ENCODE measurements at places on chromosomes 6 and 20. TPM values are rescaled to one million over a fixed set of nuclear protein-coding genes. Genes with fewer than 3 reads are reported as not detected.

The POPDC3 gene
- total RNA-seq, result not detected

The HUS1B gene
- total RNA-seq, result 0.72 TPM

The TMX4 gene
- 65.4 TPM for total RNA-seq

The PRR18 gene
- total RNA-seq, result 0.07 TPM

The PDSS2 gene
- total RNA-seq, result 27.8 TPM

GRCh38 chr6:133547136-133547535 lies 306.0 kb downstream of the EYA4 start:
- H3K27me3 ChIP-seq, result no peaks in the 10 kb centered on the region
- DNase-seq, result no peak
- H3K36me3 ChIP-seq, result no peaks in the 10 kb centered on the region
- no peak overlapping the region for H3K27ac ChIP-seq
- no peaks in the 10 kb centered on the region for H3K4me1 ChIP-seq

DNA sequence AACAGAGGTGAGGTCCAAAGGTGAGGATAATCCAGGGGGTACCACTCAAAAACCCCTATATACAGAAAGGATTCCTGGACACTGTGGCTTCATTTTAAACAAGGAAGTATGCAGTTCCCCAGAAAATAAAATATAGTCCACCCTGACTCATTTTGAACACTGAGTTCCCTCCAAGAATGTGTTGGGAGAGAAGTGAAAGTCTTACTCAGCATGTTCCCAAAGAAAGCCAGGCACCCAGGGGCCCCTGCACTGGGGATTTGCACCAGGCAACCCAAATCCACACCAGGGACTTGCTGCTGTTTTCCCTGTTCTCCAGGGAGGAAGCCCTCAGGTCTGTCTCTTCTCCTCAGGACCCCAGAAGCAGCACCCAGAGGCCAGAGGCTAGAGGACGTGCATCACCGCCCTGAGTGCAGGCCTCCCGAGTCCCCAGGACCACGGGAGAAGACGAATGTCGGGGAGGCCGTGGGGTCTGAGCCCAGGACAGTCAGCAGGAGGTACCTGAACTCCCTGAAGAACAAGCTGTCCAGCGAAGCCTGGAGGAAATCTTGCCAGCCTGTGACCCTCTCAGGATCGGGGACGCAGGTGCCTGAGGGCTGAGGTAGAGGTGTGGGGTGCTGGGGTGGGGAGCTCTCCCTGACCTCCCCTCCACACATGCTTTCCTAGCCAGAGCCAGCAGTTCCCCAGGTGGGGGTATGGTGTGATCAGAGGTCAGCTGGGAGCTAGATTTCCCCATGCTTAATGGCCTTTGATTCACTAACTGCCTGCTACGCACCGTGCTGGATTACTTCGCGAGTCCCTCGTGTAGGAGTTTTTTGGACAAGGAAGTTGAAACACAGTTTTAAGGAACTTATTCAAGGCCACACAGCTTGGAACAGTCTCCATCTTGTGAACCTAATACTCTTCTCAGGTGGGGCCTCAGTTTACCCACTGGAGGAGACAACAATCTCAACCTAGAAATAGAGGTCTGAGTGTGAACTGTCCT lies 3.3 kb downstream of the FGD2 start:
- no peak for DNase-seq
- H3K4me1 ChIP-seq, result no peaks in the 10 kb centered on the region
- no peak overlapping the region for H3K4me3 ChIP-seq

- H3K27me3 ChIP-seq, result no peaks in the 10 kb centered on the region
- H3K27ac ChIP-seq, result no peak overlapping the region
- H3K4me1 ChIP-seq, result no peaks in the 10 kb centered on the region
- no peaks in the 10 kb centered on the region for H3K36me3 ChIP-seq
Observed at GRCh38 chr6:70620746-70621145, 46.9 kb upstream of the SMAP1 start.

- no peak overlapping the region for H3K27ac ChIP-seq
- H3K4me3 ChIP-seq, result no peak overlapping the region
- H3K27me3 ChIP-seq, result no peaks in the 10 kb centered on the region
- H3K4me1 ChIP-seq, result no peaks in the 10 kb centered on the region
Observed at GRCh38 chr20:24389686-24390085, 79.7 kb upstream of the SYNDIG1 start.

GRCh38 chr20:61953037-61954021 lies 112.4 kb downstream of the TAF4 start:
- no peaks in the 10 kb centered on the region for H3K36me3 ChIP-seq
- DNase-seq, result no peak
- H3K27me3 ChIP-seq, result no peaks in the 10 kb centered on the region
- no peak overlapping the region for H3K4me3 ChIP-seq
- no peak overlapping the region for H3K27ac ChIP-seq

DNA sequence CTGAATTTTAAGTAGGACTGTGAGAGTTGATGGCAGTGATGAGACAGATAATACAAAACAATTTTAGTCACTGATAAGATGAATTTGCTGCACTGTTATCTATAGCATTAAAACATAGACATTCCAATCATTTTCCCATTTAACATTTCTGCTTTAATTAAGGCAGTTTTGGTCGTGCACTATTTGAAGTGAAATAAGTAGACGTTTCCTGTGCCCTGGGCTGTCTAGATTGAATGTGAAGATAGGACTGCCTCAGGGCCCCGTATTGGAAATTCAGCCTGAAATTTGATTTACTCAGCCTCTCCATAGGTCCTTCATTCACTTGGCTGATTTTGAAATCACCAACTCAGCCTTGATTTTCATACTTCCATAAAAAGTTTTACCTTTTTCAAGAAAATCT lies 48.3 kb downstream of the ARID1B start:
- no peak for DNase-seq
- peaks cover 27% of the 10 kb centered on the region for H3K4me1 ChIP-seq
- H3K4me3 ChIP-seq, result no peak overlapping the region

DNA sequence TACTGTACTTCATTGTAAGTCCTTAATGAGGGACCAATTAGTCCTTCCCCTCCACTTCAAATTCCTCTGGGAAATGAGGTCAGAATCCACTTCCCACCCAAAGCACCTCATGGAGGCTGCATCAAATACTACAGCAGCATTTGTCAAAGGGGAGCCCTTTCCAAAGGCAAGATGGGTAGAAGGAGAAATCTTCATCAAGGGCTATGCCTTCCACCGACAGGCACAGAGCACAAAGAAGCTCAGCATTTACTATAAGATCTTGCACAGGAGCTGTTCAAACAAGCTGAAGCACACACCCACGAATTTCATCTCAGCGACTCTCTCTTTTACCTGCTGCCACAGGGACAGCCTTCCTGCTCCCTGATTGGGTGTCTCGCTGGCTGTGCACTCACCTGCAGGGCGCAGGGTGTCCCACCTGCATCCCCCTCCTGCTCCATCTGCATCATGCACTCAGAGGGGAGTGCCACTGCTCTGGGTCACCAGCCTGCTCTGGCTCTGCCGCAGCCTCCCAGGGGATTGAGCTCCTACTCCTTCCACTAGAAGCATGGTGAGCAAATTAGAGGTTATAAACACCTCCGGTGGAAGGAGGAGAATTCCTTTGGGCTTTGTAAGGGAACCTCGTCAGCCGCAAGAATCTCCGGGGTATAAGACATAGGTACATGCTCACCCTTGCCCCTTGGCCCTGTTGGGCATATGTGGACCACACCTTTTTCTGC lies 164.5 kb downstream of the ATXN1 start:
- no peak overlapping the region for H3K4me3 ChIP-seq
- no peaks in the 10 kb centered on the region for H3K4me1 ChIP-seq
- H3K27me3 ChIP-seq, result no peaks in the 10 kb centered on the region
- no peak for DNase-seq
- no peak overlapping the region for H3K27ac ChIP-seq

GRCh38 chr6:16432075-16433032 lies 194.0 kb downstream of the GMPR start:
- no peaks in the 10 kb centered on the region for H3K36me3 ChIP-seq
- H3K27me3 ChIP-seq, result no peaks in the 10 kb centered on the region

GRCh38 chr6:159061805-159062563 lies 17.2 kb upstream of the TAGAP start:
- DNase-seq, result no peak
- H3K27me3 ChIP-seq, result no peaks in the 10 kb centered on the region
- no peaks in the 10 kb centered on the region for H3K36me3 ChIP-seq
- H3K4me3 ChIP-seq, result no peak overlapping the region
- H3K27ac ChIP-seq, result no peak overlapping the region

GRCh38 chr6:112062966-112063365 lies 9.1 kb downstream of the CCN6 start:
- no peak for DNase-seq
- no peaks in the 10 kb centered on the region for H3K4me1 ChIP-seq

DNA sequence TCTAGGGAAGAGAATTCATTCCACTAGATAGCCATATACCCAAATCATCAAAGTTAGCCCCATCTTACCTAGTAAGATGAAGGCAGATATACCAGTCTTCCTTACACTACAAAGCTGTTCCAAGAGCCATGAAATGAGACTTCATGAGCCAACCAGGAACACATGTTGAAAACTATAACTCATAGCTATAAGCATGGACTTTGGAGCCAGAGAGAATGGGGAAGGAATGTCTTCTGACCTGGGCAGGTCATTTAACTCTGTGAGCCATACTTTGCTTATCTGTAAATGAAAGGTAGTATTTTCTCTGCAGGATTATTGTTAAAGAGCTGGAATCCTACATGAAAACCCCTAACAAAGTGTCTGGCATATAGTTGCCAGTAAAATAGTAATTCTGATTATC lies 27.3 kb downstream of the ADGRF5 start:
- H3K4me1 ChIP-seq, result peaks cover 2% of the 10 kb centered on the region
- H3K4me3 ChIP-seq, result no peak overlapping the region
- H3K27me3 ChIP-seq, result no peaks in the 10 kb centered on the region
- H3K36me3 ChIP-seq, result peaks cover 8% of the 10 kb centered on the region
- no peak overlapping the region for H3K27ac ChIP-seq

- H3K4me3 ChIP-seq, result no peak overlapping the region
- DNase-seq, result no peak
- no peaks in the 10 kb centered on the region for H3K27me3 ChIP-seq
- no peaks in the 10 kb centered on the region for H3K36me3 ChIP-seq
- no peaks in the 10 kb centered on the region for H3K4me1 ChIP-seq
Observed at GRCh38 chr20:53803492-53804155, 210.0 kb upstream of the ZNF217 start.

GRCh38 chr6:30686908-30687658 lies 638 bp upstream of the PPP1R18 start:
- H3K27ac ChIP-seq, result peak overlapping the region; percentile 98
- DNase-seq, result peak; percentile 96
- peak overlapping the region; percentile 83 for H3K4me3 ChIP-seq
- H3K27me3 ChIP-seq, result no peaks in the 10 kb centered on the region
- peaks cover 50% of the 10 kb centered on the region for H3K4me1 ChIP-seq

GRCh38 chr6:149014631-149015534 lies 268.1 kb downstream of the UST start:
- DNase-seq, result no peak
- H3K36me3 ChIP-seq, result no peaks in the 10 kb centered on the region
- no peaks in the 10 kb centered on the region for H3K27me3 ChIP-seq
- H3K27ac ChIP-seq, result no peak overlapping the region
- H3K4me3 ChIP-seq, result no peak overlapping the region

GRCh38 chr6:153503810-153504209 lies 372.7 kb upstream of the RGS17 start:
- DNase-seq, result no peak
- no peaks in the 10 kb centered on the region for H3K27me3 ChIP-seq
- H3K36me3 ChIP-seq, result no peaks in the 10 kb centered on the region
- H3K27ac ChIP-seq, result no peak overlapping the region

- H3K4me3 ChIP-seq, result no peak overlapping the region
- H3K27me3 ChIP-seq, result no peaks in the 10 kb centered on the region
- no peak for DNase-seq
- H3K36me3 ChIP-seq, result no peaks in the 10 kb centered on the region
Observed at GRCh38 chr6:3449321-3449720, 7.5 kb downstream of the SLC22A23 start.

DNA sequence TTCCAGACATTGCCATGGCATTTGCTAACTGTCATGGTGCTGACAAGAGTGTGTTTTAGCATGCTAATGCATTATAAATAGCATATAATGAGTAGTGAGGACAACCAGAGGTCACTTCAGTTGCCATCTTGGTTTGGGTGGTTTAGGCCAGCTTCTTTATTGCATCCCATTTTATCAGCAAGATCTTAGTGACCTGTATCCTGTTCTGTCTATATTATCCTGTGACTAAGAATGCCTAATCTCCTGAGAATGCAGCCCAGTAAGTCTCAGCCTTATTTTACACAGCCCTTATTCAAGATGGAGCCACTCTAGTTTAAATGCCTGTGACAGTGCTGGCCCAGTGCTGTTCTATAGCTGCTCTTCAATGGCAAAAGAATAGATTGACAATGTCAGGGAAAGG lies 781.0 kb upstream of the ADGRB3 start:
- H3K4me1 ChIP-seq, result no peaks in the 10 kb centered on the region
- H3K36me3 ChIP-seq, result no peaks in the 10 kb centered on the region
- H3K4me3 ChIP-seq, result no peak overlapping the region

- H3K27me3 ChIP-seq, result no peaks in the 10 kb centered on the region
- peak overlapping the region; percentile 76 for H3K27ac ChIP-seq
- DNase-seq, result peak; percentile 63
- H3K4me1 ChIP-seq, result no peaks in the 10 kb centered on the region
- H3K4me3 ChIP-seq, result no peak overlapping the region
Observed at GRCh38 chr6:170048615-170049256, 242.1 kb downstream of the DLL1 start.

DNA sequence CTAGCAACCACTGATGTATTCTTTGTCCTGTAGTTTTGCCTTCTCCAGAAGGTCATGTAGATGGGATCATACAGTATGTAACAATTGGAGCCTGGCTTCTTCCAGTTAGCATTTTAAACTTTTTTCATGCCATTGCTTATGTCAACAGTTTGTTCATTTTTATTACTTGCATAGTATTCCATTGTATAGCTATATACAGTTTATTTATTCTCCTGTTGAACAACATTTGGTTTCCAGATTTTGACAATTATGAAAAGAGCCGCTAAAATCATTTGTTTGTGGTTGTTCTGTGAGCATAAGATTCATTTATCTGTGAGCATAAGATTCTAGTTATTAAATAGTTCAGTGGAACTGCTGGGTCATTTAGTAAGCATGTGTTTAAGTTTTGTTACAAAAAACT lies 23.5 kb upstream of the CMTR1 start:
- no peak overlapping the region for H3K4me3 ChIP-seq
- H3K36me3 ChIP-seq, result no peaks in the 10 kb centered on the region

GRCh38 chr20:33444797-33445560 lies 1.4 kb upstream of the SNTA1 start:
- DNase-seq, result no peak
- no peak overlapping the region for H3K27ac ChIP-seq
- no peaks in the 10 kb centered on the region for H3K27me3 ChIP-seq
- H3K36me3 ChIP-seq, result no peaks in the 10 kb centered on the region
- H3K4me1 ChIP-seq, result peaks cover 17% of the 10 kb centered on the region

- H3K4me3 ChIP-seq, result no peak overlapping the region
- DNase-seq, result no peak
- peaks cover 14% of the 10 kb centered on the region for H3K27me3 ChIP-seq
Observed at GRCh38 chr20:63132131-63132714, 83.7 kb downstream of the YTHDF1 start.

Measured in adrenal gland (tissue), 19 donors.